ENCODE measurements at places on chromosomes 5 and 9.

DNA sequence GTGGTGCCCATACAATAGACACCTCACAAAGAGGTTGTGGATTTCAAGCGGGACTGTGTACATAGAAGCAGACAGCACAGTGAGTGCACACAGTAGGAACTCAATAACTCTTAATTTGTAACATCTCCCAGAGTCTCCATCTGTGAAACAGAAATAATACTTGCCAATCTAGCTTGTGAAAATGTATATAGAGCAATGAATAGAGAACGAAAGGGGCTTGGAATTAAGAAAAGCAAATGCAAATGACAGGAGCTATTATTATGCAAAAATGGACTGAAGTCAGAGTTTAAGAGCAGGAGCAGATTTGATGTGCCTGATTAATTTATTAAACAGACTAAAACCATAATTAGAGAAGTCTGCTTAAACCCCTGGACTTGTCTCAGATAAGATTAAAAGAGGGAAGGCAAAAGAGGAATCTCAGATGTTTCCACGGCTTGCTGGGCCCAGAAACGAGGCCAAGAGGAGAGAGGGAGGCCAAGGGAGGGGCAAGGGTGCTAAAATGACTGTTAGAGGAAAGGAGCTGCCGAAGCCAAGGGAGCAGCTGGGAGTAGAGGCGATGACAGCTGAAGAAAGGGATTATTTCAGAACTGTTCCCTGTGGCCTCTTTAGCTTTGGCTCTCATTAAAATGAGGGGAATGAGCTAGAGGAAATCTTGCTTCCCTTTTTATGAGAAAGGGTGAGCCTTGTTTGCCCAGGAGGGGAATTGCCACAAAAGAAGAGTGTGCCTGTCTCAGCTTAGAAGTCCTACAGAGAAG is 72.1 kb downstream of the FEM1C start:
- DNase-seq: no peak

DNA sequence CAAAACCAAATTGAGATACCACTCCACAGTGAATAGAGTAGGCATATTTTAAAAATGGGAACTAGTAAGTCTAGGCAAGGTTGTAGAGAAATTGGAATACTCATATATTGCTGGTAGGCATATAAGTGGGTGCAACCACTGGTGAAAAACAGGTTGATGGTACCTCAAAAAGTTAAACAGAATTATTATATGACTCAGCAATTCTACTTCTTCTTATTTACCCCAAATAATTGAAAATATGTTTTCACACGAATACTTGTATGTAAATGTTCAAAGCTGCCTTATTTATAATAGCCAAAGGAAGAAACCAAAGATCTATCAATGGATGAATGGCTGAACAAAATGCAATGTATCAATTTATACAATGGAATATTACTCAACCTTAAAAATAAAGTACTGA is 79.1 kb downstream of the CDH9 start:
- DNase-seq: no peak

- no peak for DNase-seq
Measured at GRCh38 chr9:124869466-124869985, 7.6 kb downstream of the ARPC5L start.

GRCh38 chr5:40089269-40089668 is 590.4 kb upstream of the PTGER4 start:
- no peak for DNase-seq

- DNase-seq: no peak
Measured at GRCh38 chr9:90890146-90890810, 88.7 kb downstream of the SYK start.

DNA sequence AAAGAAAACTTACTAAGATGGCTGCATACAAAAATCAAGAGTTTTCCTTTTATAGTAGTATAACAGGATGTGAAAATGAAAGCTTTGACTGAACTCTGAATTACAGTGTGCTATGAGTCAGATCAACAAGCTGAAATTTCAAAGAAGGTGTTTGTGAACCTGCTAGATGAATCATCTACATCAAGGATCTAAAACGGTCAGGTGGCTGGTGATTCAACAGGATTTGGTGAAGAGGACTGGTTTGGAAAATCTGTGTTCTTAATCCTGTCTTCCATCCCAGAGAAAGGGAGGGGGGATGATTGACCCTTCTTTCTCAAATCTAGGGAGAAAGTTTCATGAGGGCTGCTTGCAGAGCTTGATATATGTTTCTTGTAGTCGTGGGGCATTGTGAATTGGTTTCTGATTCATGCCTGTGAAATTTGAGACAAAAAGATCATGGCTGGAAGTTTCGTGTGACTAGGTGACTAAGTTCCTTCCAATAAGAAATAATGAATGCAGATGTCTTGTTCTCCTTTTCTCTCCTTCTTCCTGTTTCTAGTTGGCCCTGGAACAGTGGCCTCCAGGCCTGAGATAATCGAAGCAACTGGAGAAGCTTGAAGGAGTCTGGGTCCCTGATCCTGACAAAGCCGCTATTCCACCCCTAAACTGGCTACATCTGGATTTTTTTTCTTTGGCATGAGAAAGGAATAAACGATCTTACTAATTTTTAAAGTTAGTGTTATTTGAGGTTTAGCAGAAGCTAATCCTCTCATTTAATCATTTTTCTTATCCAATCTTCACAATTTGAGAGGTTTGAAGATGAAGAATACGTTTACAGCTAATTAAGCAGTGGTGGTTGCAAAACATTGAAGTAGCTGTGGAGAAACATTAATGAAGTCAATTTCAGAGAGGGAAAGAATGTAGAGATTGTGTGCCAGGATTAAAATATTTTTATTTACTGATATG is 67.2 kb downstream of the MRPS30 start:
- no peak for DNase-seq

DNA sequence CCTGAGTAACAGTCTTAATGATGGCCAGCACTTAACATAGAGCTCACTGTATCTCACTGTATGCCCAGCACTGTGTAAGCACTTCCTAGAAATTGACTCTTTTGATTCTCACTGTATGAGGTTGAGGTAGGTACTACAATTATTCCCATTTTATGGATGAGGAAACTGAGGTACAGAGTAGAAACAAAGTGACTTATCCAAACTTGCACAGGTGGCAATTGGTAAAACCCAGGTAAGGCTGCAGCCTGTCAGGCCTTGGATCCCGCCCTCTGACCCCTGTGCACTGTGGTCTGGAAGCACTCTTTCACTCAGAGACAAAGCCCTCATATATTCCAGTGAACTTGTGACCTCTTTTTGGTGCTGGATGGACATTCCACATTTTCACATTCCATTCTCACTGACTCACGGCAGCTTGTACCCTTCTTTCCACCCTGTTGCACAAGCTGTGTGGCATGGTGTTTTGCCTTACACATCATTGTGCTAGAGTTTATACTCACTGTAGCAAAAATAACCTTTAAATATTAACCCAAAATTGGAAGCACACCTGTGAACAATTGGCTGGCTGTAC is 21.7 kb downstream of the ANKRD55 start:
- DNase-seq: peak; percentile 68

GRCh38 chr5:1040571-1040970 is 32.0 kb downstream of the NKD2 start:
- DNase-seq: no peak

GRCh38 chr9:25681266-25681665 is 3.0 kb upstream of the TUSC1 start:
- DNase-seq: no peak

DNA sequence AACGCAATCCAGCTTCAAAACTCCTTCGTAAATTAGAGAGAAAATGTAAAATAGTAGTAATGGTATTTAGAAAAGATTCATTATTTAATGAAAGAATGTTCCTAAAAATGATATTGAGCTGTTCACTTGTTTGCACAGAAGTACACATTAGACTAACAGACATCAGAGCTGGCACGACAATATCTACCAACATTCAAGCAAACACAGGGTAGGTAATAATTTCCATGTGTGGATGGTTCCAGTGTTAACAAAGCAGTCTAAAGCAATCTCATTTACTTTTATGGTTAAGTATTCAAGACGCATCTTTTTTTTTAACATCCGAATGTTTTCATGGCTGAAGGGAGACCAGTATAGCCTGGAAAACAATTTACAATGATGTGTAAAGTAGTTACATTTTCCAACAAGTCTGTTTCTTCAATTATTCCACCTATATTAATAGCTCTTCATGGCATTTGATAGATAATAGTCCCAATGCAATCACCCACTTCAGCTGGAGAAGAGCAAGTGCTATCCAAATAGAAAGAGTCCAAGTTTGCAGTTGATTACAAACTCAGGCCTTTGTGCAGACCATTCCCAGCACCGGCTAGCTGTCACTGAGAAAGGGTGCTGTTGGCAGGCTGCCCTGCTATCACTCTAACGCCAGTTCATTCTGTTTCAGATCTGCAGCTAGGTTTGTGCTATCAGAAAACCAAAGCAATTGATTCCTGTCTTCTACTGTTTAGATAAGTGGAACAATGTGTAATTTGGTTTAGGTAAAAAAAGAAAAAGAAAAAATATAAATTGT is 458.8 kb downstream of the DTWD2 start:
- DNase-seq: no peak

DNA sequence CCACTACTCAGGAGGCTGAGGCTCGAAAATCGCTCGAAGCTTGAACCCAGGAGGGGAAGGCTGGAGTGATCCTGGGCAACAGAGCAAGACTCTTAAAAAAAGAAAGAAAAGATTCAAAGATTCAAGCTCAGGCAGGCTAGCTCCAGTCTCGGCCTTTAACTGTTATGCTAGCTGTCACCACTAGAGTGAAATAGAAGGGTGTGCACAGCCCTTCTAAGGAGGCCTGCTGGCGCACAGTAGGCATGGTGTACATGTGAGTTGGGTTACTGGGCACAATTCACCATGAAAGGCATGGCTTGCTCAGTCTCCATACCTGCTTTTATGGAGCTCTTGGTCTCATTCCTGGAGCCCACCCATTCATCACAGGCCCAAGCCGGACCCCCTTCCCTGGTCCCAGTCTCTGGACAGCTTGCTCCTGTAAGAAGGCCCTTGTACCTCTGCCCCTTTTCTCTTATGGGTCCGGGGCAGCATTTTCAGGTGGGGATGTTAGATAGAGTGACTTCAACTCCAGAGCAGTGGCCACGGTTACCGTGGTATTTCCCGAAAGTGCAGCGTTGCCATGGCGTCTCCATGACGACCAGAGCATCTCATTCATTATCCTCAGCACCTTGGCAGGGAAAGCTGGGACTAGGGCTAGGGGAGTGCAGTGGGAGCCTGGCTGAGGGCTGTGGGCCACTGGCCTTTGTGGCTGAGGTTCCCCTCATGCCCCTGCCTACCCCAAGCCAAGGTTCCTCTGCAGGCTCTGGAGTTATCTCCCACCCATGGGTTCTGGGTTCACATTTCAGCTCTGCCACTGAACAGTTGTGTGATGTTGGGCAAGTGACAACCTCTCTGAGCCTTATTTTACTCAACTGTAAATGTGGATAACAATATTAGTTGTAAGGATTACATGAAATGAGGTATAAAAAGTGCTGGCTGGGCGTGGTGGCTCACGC is 5.7 kb downstream of the NDST1 start:
- no peak for DNase-seq

- DNase-seq: no peak
Measured at GRCh38 chr5:135208555-135208902, 174.5 kb upstream of the PITX1 start.

DNA sequence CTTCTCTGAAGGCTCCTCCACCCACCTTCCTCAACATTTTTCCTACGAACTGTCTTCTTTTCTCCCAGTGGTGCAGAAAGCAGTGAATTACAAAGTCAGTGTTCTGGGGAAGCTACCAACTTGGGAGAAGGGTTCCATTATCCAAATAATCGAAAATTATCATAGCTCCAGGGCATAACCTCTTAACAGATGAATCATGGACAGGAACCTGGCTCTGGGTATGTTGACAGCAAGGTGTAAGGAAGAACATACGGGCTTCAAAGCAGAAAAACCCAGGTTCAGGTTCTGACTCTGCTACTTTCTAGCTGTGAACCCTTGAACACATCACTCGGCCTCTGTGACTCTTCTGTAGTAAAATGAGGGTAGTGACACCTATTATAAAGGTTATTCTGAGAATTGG is 351.3 kb downstream of the ENC1 start:
- DNase-seq: no peak

- peak; percentile 85 for DNase-seq
Measured at GRCh38 chr5:134600600-134600999, 32.0 kb downstream of the SAR1B start.

DNA sequence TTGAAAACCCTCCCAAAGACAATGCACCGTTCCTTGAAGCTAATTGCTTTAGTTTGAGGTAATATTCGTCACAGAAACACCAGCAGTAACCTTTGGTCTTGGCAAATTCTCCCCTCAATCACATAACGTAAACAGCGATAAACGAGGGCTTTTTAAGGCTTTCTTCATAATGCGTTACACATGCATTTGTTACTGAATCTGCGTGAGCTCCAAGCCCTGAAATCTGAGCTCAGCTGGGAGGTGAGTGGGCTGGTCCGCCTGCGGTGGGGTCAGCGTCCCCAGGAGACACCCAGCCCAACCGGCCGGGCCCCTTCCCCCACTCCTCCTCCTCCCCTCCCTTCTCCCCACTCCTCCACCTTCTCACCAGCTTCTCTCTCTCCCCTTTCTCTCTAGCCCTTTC is 91.1 kb downstream of the BARX1 start:
- no peak for DNase-seq

DNA sequence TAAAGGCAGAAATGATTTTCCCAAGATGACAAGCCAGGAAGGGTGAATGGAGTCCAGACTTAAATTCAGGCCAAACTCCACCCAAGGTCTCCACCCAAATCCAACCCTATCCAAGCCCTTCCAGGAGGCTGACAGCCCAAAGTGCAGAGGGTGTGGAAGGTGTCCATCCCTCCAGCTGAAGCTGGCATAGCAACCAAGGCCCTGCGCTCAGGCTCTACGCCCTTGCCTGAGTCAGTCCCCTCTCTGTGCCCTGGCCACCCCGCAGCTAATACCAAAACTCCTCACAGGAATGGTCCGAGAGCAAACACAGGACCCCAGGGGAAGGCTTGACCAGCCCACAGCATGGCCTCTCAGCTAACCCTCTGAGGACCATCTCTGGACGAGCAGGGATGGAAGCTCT is 2.1 kb downstream of the SEPTIN8 start:
- no peak for DNase-seq

- peak; percentile 99 for DNase-seq
Measured at GRCh38 chr9:113675475-113675941, 200.6 kb upstream of the ZNF618 start.

DNA sequence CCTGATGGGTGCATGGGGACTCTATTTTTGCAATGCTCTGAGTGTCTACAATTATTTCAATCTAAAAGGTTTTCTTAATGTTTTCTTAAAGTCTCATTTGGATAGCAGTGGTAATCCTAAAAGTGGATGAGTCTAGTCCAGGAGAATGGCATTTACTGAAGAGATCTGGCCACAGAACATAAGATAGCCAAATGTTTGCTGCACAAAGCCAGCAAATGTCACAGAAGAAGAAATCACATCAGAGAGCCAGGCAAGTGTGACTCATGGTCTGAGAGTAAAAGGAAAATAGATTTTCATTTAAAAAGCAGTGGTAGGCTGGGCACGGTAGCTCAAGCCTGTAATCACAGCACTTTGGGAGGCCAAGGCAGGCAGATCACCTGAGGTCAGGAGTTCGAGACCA is 352.7 kb upstream of the GRAMD2B start:
- DNase-seq: no peak
